Hematopoietic multipotent progenitor cell treated with erythropoietin and hydrocortisone succinate and interleukin-3 and kit ligand, for 8 days (in vitro differentiated cells): ENCODE measurements at places on chromosomes 12 and 14.

DNA sequence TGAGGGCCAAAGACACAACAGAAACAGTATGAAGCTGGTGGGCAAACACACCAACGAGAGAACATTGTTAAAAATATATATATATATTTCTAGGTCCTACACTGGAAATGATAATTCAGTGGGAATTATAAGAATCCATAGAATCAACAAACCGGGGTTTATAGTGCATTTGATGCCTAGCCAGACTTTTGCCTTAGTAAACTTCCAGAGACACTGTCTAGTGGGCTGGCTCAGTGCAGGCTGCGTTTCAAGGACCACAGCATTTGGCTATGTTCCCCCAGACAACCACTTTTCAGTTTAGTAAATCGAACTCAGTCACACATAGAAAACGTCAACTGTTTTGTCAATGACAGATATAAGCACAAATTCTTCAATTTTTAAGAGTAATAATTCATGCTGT is 41.9 kb downstream of the SLC38A4 start:
- DNase-seq, result no peak

GRCh38 chr12:125860672-125861288 is 795.5 kb downstream of the AACS start:
- DNase-seq, result no peak

DNA sequence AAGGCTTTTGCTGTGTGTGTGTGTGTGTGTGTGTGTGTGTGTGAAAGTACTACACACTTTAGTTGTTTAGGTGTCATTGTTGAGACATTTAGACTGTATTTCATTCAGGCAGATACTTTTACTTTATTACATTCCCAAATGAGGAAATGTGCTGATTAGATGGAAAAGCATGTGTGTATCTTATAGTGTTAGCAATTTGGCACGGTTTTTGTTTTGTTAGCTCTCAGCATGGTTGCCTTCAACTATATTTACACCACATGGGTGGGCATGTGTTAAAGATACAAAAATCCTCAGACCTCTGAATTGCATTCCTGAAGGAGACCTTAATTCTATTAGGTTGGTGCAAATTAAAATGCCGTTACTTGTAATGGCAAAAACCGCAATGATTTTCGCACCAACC is 879.5 kb downstream of the DIO2 start:
- no peak for DNase-seq

GRCh38 chr12:100953677-100954076 is 159.1 kb downstream of the ANO4 start:
- DNase-seq, result no peak

DNA sequence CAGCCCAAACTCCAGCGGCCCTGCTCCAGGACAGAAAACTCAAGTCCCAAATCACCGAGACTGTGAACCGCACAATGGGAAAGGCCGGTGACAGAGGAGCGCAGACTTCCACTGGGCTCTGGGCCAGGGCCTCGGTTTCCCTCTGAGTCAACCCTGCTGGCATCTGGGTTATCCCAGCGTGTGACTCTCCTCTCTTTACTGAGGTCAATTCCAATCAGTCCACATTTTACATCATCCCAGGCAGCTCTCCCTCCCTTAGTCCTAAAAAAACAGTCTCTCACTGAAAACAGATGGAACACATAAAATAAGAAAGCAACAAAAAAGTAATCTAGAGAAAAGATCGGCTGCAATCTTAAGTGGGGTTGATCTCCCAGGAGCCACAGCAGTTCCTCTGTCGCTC is 36.9 kb downstream of the ITPK1 start:
- no peak for DNase-seq

GRCh38 chr14:24993631-24994030 is 56.3 kb downstream of the STXBP6 start:
- DNase-seq, result no peak

- no peak for DNase-seq
Measured at GRCh38 chr12:116620124-116620491, 60.9 kb downstream of the MAP1LC3B2 start.

- peak; percentile 56 for DNase-seq
Measured at GRCh38 chr14:22487941-22488340, 101.1 kb downstream of the DAD1 start.

GRCh38 chr12:79857675-79858074 is 77.2 kb downstream of the PPP1R12A start:
- DNase-seq, result no peak

DNA sequence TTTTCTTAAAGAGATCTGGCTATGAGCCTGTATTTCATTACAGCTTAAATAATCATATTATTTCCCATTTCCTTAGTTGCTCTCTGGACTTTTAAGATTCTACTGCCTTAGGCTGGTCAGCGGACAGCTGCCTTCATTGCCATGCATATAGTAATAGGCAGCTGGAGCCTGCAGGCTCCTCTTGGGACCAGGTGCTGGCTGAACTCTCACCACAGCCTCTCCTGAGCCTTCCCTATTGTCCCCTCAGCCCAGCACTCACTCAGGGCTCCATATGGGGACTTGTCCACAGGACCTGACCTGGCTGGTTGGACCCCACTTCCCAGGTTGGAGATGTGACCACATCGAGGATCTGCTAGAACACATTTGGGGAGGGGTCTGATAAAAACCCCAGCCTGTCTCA is 405.4 kb downstream of the DPF3 start:
- DNase-seq, result no peak

DNA sequence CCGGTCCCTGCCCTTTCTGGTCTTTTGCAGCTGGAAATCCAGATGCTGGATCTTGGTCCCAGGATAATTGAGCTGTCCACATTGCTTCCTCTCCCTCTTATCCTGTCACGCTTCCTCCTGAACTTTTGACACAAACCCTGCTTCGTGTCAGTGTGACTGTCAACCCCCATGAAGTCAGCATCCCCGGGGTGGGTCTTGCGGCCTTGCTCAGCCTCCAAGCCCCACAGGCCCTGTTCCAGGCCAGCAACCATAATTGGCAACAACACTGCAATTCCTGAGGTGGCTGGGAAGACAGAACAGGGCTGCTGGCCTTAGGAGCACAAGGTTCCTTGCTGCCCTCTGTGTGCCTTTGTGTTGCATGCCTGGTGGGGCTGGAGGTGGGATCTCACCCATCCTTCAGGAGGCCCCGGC is 74.9 kb downstream of the NTF3 start:
- no peak for DNase-seq

GRCh38 chr12:7015555-7016370 is 2.5 kb downstream of the LPCAT3 start:
- DNase-seq, result no peak

DNA sequence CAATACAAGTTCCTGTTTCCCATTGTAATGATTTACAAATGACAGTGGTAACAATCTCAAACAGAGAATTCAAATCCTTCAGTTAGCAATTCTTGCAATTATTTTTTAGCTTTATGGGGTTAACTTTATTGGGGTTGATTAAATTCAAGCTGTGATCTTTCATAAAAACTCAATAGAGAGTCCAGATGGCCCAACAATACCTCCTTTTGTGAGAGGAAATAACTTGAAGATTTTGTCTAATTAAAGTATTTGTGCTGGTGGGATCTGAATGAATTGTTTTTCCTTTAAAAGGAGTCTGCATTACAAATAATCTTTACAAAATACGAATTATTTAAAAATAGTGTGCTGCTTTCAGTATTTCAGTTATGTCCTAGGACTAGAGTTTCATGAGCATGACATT is 4.4 kb upstream of the ARHGAP5 start:
- no peak for DNase-seq

DNA sequence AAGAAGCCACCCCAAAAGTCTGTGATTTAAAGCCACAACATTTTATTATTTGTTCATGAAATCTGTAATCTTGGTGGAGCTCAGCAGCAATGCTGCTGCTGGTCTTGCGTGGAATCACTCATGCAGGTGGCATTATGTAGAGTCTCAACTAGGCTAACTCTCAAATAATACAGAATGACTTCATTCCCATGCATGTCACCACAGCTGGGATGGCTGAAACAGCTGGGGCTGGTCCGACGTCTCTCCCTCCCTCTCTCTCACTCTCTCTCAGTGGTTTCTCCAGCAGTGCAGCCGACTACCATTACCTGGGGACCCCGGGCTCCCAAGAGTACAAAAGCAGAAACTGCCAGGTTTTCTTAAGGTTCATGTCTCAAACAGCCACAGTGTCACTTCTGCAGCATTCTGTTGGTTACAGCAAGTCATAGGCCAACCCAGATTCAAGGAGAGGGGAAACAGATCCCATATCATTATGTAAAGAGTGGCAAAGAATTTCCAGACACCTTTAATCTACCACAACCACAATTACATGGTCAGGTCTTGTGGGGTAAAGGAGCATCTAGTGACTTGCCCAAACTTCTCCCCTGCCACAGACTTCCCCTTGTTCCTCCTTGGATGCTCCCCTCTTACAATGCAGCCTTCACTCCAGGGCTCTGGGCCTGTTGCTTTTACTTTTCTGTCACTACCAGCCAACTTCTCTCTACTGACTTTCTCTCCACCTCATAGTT is 192.0 kb upstream of the HMGA2 start:
- DNase-seq, result no peak

DNA sequence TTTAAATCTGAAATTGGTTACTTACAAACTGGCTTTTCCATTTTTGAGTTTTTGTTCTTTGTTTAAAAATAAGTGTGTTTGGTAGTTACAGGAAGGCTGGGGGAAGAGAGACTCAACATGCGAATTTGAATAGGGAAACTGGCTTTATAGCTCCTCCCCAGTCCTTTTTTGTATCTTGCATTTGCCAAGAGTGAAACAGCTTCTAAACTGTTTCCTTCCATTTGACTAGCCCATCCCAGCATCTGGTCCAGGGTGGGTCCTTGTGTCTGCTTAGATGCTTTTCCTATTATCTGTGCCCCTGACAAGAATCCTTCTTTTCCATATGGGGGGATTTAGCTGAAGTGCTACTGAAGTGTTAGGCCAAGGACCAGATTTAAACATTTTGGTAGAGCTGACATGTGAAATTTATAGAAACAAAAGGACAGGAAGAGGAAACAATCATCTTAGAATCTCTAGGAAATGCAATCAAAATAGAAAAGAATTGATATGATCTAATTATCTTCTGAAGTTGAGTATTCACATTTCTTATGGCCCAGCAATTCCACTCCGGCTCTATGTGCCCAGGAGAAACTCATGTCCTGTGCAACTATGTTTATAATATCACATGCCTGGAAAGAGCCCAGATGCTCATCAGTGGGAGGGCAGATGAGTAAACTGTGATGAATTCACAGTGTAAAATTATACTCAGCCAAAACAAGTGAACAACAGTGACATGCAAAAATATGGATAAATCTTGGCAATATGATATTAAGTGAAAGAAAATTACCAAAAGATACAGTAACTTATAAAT is 7.4 kb downstream of the SMOC1 start:
- DNase-seq, result no peak

- no peak for DNase-seq
Measured at GRCh38 chr14:72740504-72740961, 153.4 kb downstream of the DPF3 start.

- DNase-seq, result no peak
Measured at GRCh38 chr14:79837699-79838098, 373.6 kb downstream of the DIO2 start.

DNA sequence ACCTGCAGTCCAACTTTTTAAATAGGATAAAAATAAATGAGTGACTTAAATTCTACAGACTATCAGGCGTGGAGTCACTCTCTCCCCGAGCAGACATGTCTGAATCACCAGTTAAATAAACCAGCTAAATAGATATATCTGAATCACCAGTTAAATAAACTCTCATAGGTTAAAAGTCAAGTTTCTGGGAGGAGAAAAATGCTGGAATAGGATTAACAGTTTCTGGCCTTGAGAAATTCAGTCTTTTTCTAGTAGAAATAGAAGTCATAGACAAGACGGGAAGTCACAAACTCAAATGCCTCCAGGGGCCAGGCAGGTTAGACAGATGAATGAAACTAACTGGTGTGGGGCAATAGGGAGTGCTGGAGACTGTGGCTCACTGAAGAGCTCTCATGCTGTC is 258.6 kb upstream of the TMEM132C start:
- no peak for DNase-seq

DNA sequence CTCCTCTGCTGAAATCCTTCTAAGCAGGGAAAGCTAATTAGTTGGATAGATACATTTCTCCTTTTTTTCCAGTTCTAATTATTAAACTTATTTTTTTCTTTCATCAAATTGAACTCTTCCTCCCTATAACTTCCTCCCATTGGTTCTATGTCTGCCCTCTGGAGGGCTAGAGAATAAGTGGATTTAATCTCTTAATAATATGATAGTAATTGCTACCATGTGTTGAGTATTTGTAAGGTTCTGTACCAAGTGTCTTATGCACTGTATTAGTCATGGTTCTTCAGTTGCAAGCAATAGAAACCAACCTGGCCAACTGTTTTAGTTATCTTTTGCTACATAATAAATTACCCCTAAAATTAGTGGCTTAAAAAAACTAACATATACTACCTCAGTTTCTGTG is 190.5 kb upstream of the PLXNC1 start:
- no peak for DNase-seq

DNA sequence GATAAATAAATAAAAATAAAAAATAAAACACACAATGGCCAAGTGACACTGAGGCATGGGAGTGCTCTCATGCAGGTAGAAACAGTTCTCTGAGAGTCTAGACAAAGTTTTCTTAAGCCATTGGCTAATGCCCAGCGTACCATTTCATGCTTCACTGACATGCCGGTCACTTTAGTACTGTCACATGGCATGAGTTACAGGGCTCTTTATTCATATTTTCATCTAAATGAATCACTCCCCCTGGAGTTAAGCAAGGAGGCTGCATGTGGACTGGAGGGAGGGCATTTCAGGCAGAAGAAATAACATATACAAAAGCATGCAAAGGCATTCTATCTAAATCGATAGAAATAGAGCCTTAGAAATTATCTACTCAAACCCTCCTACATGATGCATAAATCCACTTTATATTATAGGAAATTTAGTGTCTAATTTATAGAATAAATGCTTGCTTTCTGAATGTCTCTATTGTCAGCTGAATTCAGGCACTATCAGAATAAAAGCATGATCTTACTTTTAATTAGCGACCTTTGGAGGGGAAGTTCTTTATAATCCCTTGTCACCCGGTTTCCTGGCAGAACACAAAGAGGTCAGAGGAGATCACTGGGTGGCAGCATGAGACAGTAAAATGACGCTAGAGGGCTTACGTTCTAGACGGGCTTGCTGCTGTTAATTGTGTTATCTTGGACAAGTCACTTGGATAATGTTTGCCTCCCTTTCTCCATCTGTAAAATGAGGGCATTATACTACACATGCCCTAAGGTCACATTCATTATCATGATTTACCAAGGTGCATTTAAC is 17.5 kb downstream of the DYRK4 start:
- peak; percentile 56 for DNase-seq

DNA sequence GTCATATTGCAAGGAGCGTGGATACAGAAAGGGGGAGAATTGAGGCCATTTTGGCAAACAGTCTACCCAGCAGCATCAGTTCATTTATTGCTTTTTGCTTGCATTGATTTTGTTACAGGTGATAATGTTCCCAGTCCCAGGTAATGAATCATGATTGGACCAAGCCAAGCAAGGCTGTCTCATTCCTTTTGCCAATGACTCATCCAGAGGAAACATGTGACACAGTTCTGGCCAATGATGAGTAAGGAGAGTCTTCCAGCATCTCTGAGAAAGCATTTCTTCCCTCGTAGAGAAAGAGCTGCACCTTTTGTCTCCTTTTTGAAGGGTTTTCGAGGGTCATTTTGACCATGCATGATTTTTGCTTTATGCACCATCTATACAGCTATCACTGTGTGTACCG is 68.2 kb downstream of the SLC15A4 start:
- DNase-seq, result no peak
